ENCODE measurements at places on chromosomes 6 and 20. TPM values are rescaled to one million over a fixed set of nuclear protein-coding genes. Genes with fewer than 3 reads are reported as not detected.

Gene AGER
- total RNA-seq = 0.65 TPM

Gene FLRT3
- total RNA-seq = 4.8 TPM

Gene SUMO4
- 4.8 TPM for total RNA-seq

Gene RIPOR2
- total RNA-seq = 1.8 TPM

All from epithelial cell of alveolus of lung (primary cell).